Ammon's horn (tissue), 1 donor: ENCODE measurements at places on chromosomes 5 and 9.

GRCh38 chr9:127712371-127712770 is 3.1 kb downstream of the PTRH1 start:
- no peak for DNase-seq

DNA sequence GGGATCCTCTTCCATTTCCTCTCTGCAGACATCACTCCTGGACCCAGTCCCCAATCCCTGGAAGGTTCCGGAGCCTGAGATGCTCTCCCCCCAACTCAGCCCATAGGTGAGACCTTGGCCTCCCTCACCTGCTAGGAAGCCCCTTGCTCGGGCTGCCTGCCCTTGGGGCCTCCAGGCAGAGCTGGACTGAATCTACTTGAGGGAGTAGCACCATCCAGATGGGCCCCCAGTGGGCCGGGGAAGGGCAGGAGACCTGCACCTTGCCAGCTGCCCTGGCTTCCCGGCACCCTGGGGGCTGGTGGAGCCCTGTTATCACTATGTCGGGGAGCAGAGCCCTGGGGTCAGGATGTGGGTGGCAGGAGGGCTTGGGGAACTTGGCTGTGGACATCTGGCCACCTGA is 26.9 kb upstream of the TMEM250 start:
- no peak for DNase-seq

- no peak for DNase-seq
Observed at GRCh38 chr9:93549611-93550010, 26.8 kb upstream of the PHF2 start.

DNA sequence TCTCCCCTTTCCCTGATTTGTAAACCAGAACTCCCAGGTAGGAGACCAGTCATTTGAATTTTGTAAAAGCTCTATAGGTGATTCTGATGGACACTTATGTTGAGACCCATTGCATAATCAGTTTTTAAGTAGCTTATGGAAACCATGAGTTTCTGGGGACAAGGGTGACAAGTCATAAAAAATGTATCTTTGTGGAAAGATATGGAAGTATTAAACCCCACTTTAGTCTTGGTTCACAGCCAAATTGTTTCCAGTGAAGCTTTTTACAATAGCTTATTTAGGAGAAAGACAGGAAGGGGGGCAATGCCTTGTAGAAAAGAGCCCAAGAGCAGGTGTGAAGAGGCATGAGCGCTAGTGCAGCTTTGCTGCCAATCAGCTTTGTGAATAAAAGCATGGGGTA is 453 bp upstream of the CCL28 start:
- no peak for DNase-seq

- DNase-seq: no peak
Observed at GRCh38 chr5:176884571-176884890, 14.6 kb downstream of the HK3 start.

DNA sequence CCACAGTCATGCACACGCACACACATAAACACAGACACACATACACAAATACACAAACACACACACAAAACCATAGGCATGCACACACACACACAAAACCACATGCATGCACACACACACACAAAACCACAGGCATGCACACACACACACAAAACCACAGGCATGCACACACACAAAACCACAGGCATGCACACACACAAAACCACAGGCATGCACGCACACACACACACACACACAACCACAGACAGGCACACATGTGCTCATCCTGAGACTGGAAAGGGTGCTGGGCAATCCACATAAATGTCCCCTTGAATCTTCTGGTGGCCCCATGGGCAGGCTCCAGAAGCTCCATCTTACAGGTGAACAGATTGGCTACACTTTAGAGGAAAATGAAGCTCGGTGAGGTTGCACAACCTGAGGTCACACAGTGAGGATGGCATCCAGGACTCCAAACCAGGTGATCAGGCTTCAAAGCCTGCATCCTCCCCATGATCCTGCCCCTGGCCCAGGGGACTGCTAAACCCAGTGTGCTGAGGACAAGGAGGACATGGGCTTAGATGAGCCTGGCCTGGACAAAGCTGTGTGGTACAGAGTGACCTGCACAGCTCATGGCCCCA is 144.8 kb downstream of the GADD45G start:
- DNase-seq: no peak

GRCh38 chr5:9314558-9314957 is 231.3 kb downstream of the SEMA5A start:
- no peak for DNase-seq

- no peak for DNase-seq
Observed at GRCh38 chr5:8098081-8098480, 229.1 kb downstream of the MTRR start.

- DNase-seq: no peak
Observed at GRCh38 chr5:113897748-113898147, 384.3 kb downstream of the YTHDC2 start.

DNA sequence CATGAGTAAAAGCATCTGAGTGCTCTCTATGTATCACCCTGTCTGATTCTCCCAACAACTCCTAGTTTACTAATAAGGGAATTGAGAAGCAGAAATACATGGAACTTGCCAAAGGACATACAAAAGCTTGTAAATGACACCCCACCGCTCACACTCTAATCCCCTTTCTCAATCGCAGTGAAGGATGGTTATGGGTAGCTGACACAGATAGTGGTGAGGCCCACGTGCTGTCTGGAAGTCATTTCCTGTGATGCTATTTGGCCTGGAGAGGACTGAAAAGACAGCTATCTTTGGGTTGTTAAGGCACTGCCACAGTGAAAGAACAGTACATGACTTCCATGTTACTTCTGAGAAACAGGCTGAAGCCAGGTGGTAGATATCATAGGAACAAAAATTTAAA is 117.0 kb downstream of the GLIS3 start:
- no peak for DNase-seq

GRCh38 chr9:76701441-76702039 is 62.7 kb upstream of the PCA3 start:
- DNase-seq: peak; percentile 65

- DNase-seq: peak; percentile 66
Observed at GRCh38 chr9:12640016-12640587, 53.1 kb upstream of the TYRP1 start.

- no peak for DNase-seq
Observed at GRCh38 chr9:135968601-135969000, 7.4 kb upstream of the UBAC1 start.

GRCh38 chr5:118791926-118792734 is 196.2 kb downstream of the DTWD2 start:
- DNase-seq: peak; percentile 88

DNA sequence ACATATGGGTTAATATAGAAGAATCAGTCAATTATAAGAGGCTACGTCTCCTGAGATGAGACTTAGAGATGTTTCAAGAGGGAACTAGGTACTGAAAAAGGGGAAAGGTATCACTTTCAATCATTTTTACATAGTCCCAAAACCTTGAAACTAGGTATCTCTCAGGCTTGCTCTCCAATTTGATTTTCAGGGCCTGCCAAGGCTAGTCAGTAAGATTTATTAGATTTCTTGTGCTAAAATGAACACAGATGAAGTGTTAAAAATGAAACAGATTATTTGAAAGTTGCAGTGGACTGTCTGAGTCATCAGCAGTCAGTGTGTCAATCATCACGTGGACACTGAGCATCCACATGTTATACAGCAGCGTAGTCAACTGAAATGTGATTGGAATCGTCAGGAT is 591.1 kb downstream of the DTWD2 start:
- no peak for DNase-seq

- no peak for DNase-seq
Observed at GRCh38 chr9:111728143-111728542, 66.6 kb downstream of the SHOC1 start.

- DNase-seq: no peak
Observed at GRCh38 chr5:54332720-54333119, 22.3 kb upstream of the ARL15 start.

- no peak for DNase-seq
Observed at GRCh38 chr9:38318759-38319495, 73.6 kb upstream of the ALDH1B1 start.

- no peak for DNase-seq
Observed at GRCh38 chr5:134561871-134562296, 36.4 kb downstream of the JADE2 start.

DNA sequence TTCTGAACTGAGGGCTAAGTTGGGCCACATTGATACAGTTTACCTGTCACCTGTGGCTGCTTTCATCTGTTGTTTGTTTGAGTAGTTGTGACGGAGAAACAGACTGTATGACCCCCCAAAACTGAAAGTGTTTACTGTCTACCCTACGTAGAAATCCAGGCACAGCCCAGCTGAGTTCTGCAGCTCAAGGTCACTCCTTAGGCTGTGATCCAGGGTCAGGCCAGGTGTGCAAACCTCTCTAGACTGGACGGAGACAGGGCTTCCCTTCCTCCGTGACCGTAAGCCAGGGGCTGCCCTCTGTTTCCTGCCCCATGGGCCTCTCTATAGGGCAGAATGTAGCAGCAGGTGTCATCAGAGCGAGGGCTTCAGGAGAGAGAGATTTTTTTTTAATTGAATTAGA is 207.9 kb upstream of the OTULINL start:
- no peak for DNase-seq

DNA sequence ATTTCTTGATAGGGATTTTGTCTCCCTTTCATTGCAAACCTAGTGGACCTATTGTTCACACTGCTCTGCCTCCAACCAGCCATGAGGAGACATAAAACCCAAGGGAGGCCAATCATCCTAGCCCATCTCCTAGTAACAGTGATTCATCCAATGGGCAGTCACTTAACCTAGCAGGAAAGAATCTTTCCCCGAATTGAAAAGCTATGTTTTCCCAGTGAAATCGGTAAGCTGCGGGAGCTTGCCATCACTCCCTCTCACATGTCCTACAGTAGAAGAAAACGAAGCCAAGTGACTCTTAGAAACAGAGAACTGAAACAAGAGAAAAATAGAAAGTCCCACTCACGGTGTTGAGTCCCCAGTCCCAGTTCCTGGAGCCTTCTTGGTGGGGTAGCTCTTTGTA is 123.3 kb downstream of the SUSD1 start:
- peak; percentile 29 for DNase-seq

DNA sequence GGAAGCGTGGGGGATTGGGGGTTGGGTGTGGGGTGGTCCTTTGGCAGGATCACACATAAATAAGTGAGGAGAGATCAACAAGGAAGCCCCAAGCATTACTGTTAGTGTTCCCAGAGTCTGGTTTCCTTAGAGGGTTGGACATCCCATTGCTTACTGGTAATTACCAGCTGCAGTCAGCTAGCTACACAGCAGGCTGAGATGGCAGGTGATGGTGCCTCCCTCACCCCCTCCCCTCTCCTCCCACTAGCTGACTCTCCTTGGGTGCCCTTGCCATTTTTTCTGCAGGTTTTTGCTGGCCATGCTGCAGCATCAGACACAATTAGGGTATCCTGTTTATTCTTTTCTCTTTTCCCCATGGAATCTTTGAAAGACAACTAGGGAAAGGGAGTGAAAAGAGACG is 107.5 kb upstream of the TLR4 start:
- DNase-seq: no peak

- no peak for DNase-seq
Observed at GRCh38 chr5:112614986-112615385, 122.7 kb upstream of the APC start.

GRCh38 chr9:119736491-119737454 is 367.5 kb upstream of the BRINP1 start:
- DNase-seq: no peak

DNA sequence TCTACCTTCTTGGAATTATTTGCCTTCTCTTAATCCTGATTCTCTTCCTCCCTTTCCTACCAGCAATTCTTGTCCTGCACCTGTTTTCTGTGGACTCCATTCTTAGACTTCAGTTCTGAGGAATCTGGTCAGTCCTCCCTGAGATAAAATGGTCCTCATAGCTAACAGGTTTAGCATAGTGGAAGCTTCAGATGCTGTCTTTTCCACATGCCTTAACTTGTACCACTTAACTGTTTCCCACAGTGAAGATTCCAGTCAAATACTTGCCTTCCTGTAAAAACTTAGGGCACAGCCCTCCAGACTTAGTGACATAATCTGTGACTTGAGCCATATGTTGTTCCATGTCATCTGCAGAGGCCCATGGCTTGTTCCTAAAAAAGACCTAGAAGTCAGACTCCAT is 261.3 kb downstream of the CWC27 start:
- no peak for DNase-seq

GRCh38 chr9:104177003-104177611 is 83.0 kb downstream of the SMC2 start:
- DNase-seq: no peak

- no peak for DNase-seq
Observed at GRCh38 chr5:160020266-160020770, 11.4 kb downstream of the TTC1 start.

- DNase-seq: no peak
Observed at GRCh38 chr5:88872971-88873370, 10.0 kb downstream of the MEF2C start.

DNA sequence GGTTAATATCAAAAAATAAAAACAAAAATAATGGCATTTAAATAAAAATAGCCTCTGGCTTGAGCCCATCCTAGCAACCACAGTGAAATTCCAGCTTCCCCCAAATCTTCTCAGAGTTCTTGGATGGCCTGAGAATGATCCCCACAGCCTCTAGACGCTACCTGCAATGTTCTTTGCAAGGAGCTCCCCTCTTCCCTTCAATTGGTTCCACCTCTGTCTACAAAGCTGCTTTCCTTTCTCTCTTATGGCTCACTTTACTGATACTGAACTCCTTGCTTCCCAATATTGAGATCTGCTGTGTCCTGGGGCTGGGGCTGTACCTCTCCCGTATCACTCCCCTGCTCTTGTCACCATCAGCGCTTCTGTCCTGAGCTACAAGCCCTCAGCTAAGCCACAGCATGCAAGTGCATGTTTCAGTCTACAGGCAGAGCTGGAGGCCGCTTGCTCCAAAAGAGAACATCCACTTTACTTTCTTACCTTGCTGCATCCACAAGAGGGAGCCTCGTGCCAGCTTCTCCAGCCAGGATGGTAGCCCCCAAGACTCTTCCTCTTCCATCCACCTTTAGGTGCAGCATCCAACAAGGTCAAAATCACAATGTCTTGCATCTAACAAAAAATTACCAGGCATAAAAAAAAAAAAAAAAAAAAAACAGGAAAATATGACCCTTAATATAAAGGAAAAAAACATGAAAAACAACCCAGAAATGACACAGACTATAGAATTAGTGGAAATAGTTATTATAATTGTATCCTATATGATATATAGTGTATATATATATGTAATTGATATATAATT is 57.4 kb upstream of the PRSS3 start:
- DNase-seq: peak; percentile 12

DNA sequence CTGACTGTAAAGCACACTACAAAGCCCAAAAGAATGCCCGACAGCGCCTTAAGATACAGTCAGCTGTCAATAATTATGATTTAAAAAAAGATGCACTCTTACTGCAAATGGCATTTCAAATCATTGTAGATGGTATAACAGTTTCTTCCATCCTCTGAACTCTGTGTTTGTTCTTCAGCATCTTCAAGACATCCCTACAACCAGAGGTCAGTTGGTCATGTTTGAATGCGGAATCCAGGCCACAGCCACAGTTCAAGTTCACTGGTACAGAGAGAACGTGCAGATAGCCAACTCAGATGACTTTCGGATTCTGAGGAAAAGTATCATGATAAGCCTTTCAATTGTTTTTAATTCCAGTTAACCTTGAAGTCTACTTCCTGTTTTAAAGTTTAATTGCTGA is 8.7 kb upstream of the MYOT start:
- peak; percentile 45 for DNase-seq

GRCh38 chr9:34502471-34502870 is 20.3 kb downstream of the ENHO start:
- DNase-seq: no peak

GRCh38 chr5:38442247-38442573 is 114.2 kb downstream of the LIFR start:
- DNase-seq: no peak
